ENCODE measurements at places on chromosomes 7 and 10. TPM values are rescaled to one million over a fixed set of nuclear protein-coding genes. Genes with fewer than 3 reads are reported as not detected.

GRCh38 chr10:102657984-102658724 is 13.9 kb downstream of the TRIM8 start:
- peak; percentile 85 for DNase-seq

DNA sequence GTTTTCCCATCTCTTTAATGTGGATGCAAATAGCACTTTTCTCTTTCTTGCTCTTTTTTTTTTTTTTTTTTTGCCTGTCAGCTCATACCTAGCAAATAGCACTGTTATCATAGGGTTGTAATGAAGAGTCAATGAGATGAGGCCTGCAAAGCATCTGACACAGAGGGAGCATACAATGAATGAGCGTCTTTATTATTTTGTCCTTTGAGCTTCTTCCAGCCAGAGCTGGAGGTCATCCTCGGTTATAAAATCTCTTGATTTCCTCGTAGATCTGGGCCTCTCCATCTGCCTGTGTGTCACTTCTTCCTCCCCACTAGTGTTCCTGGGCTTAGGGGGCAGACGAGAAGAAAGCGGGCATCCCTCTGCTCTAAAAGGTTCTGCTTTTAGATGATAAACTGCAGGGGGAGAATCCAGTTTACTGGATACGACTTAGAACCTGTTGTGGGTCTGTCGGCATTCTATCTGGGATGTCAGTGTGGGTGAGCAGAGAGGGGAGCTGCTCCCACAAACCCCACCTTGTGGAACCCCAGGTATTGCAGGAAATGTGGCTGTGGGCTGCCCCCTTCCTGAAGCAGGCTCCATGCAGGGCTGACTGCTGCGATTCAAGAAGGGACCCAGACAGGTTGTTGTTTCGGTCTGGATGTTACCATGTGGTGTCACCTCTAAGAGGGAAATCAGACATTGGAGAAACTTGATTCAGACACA is 135.8 kb upstream of the GPR26 start:
- no peak for DNase-seq

DNA sequence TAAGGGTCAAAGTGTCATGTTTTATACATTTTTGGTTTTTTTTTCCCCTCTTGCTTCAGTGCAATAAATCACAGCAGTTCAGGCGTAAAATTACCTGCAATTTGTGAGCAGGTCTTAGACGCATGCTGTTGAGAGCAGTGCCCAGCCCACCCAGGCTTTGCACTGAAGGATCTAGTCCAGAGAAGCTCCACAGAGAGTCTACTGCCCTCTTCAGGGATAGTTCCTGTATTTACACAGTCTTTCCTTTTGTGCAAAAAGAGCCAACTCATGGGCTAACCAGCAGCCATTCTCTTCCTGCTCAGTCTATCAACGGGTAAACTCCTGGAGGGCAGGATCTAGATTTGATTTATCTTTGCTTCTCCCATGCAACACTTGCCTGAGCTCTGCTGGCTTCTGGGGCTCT is 82.2 kb upstream of the NAMPT start:
- no peak for DNase-seq

GNAT3 gene
- not detected for total RNA-seq

PGAM2 gene
- total RNA-seq: 0.29 TPM

Measured in colonic mucosa (tissue), 4 donors.